ENCODE measurements at places on chromosomes 3 and 15.

GRCh38 chr3:193248848-193249468, 7.9 kb downstream of the PLAAT1 start:
- DNase-seq, result no peak

DNA sequence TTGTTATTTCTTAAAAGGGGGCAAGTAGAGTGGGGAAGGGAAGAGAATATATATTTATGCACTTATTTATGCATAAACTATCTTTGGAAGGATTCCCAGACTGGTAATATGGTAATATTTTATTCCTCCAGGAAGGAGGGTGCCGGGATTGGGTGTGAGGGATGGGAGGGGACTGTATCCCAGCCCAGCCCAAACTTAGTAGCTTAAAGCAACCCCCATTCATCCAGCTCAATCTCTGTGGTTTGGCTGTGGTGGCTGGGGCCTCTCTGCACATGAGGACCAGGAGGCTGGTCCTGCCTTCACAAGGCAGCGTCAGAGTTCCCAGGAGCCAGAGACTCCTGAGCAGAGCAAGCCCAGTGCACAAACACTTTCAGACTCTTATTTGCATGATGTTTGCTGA, 48.4 kb downstream of the CCNL1 start:
- no peak for DNase-seq

GRCh38 chr3:49165771-49166751, at the start of gene CCDC71:
Gene CCDC71 (minus strand): TSS chr3:49166331. CDS start chr3:49164208, 2,123 bp downstream.
- peak; percentile 47 for DNase-seq

DNA sequence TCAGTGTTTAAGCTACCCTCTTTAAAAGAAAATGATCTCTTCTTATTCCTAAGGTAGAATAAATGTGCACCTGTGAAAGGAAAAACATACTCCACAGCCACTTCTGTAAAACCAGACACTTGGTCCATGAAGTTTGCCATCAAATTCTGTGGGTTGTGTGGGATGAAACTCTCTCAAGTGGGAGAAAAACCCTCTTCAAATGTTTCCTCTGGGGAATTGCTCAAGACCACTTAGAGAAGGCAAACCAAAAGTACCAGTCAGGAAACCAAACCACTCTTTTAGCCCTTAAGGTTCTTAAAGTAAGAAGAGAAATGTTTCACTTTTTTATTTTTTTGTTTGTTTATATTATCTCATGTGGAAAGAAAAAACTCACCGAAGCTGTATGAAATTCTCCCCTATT, 1.2 kb downstream of the COL8A1 start:
- DNase-seq, result no peak
